ENCODE measurements at places on chromosomes 6 and 20.
A peak's percentile ranks its signal among the peaks of the same experiment; 100 is the strongest.

DNA sequence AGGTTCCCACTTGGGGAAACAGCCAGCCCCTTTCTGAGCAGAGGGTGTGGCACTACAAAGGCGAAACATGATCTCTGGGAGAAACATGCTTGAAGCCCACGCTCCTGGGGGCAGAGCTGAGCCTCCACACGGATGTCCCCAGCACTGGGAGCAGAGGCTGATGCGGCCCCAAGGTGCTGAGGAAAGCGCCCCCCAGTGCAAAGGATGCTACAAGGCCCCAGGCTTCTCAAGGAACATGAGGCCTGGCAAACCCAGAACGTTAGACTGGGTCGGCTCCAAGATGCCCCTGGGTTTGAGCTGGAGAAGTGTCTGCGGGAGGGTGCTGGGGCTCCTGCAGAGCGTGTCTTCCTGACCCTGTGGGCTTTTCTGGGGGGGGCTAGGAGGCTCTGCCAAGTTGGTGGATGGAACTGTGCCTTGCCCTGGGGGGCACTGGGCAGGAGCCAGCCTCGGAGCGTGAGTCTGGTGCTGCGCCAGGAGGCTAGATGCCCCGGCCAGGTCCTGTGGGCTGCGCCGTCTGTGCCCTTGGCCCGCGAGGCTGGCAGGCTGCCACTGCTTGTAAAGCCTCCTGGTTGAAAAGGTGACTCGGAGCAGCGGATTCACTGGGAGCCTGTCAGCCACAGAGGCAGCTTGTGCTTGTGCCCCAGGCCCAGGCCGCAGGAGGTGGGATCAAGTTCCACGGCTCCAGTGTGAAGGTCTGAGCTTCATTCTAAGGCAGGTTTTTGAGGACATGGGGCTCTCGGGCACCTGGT lies 8.1 kb downstream of the SYNJ2 start:
- DNase-seq = peak; percentile 72

- no peak for DNase-seq
Observed at GRCh38 chr6:8686077-8686476, 250.7 kb upstream of the SLC35B3 start.

- peak; percentile 90 for DNase-seq
Observed at GRCh38 chr6:134447883-134448387, 130.0 kb upstream of the SGK1 start.

GRCh38 chr6:143536461-143536865 lies 24.9 kb upstream of the FUCA2 start:
- peak; percentile 44 for DNase-seq

DNA sequence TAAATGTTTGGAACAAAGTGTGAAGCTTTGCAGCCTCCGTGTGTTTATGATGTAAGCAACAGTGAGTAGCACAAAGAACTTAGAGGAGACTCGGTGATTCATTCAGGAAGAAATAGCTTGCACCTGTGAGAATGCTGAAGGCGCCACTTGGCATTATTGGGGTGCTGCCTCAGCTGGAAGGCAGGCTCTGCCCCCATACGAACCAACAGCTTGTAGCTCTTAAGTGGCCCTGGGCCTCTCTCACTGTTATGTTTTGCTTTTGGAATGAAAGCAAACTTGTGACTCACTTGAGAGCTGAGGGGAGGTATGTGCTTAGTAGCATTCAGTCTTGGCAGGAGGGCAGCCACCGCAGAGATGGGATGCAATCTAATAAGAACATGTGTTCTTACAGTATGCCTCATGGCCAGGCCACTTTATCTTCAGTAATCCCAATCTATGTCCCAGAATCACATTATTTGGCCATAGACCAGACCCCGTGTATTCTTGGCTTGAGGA lies 310.7 kb downstream of the EYA4 start:
- DNase-seq = peak; percentile 97

GRCh38 chr6:38207375-38207774 lies 387.8 kb downstream of the ZFAND3 start:
- DNase-seq = no peak

GRCh38 chr6:7846966-7847818 lies 63.4 kb downstream of the TXNDC5 start:
- peak; percentile 76 for DNase-seq

DNA sequence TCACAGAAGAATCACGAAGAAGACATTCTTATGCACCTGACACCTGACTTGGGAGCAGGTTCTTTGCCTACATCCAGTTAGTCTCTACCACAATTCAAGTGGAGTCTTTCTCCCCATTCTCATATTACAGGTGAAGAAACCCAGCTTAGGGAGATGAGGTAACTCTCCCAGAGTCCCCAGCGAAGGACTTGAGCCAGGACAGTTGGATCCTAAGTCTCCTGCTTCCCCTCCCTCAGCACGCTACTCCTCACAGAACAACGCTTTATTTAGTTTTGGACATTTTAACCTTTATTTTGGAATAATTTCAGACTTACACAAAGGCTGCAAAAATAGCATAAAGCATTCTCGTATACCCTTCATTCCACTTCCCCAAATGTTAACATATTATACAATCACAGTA lies 824 bp upstream of the CSTL1 start:
- DNase-seq = no peak

GRCh38 chr6:169404828-169405227 lies 151.2 kb upstream of the THBS2 start:
- DNase-seq = no peak

DNA sequence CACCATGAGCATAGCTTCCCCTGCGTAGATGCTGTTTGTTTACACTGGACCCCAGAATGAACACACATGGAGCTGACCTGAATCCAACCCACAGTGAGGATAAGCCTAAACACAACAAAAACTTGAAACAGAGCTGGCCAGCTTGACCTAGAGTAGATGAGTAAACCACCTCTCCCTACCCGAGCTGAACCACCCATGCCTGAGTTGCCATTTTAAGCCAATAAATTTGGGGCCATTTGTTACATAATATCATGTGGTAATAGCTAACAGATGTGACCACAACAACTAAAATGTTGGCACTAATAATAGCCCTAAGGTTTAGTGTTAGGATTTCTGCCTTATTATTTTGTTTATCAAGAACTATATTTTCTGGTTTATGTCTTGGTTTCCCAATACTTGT lies 103.2 kb upstream of the GRIK2 start:
- DNase-seq = peak; percentile 72

- no peak for DNase-seq
Observed at GRCh38 chr6:73655341-73655917, 1.6 kb upstream of the SLC17A5 start.

DNA sequence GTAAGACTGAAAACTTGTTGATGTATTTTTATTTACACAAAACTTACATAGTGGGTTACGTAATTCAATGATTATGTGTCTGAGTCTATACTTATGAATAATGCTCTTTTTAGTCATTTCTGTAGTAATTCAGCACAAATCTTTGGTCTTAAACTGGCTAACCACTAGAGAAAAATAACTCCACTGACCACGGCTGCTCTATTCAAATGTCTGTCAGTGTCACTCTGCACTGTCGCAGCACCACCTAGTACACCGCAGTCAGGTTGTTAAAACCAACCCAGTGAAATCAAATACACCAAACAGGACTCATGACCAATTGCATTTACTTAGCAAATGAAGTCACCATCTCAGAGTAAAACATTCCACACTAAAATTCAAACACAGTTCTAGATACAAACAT lies 93.5 kb upstream of the CCDC28A start:
- DNase-seq = peak; percentile 7

- DNase-seq = no peak
Observed at GRCh38 chr6:14757418-14757817, 488.5 kb upstream of the JARID2 start.

DNA sequence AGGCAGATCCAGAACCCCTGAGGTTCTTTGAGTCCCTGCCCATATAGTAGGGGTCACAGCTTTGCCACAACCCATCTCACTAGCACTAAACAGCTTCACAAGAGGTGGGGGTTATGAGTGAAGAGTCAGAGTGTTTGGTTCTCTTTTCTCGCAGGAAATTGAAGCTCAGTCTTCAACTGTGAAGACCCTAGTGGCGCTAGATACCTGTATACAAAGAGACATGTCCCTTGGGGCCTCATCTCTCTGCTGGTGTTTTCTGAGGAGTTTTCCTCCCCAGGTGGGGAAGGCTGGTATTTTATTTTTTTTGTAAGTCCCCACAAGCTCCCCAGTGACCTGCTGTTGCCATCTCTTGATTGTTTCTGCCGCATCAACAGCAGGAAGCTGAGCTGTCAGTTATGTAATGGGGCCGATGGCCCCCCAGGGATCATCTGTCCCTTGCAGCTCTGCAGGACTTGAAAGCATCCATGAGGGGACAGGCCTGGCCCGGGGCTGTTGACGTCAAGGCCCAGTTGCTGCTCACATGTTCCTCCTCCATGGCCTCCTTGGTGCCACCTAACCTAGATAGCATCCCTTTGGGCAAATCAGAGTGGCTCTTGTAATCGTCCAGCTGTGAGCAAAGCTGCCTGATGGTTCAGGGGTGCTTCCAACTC lies 23.1 kb downstream of the STK35 start:
- DNase-seq = no peak

GRCh38 chr20:38454556-38455473 lies 17.8 kb upstream of the RALGAPB start:
- no peak for DNase-seq

- DNase-seq = peak; percentile 18
Observed at GRCh38 chr6:123925350-123925749, 121.7 kb downstream of the NKAIN2 start.

GRCh38 chr6:50112981-50113857 lies 63.5 kb upstream of the DEFB112 start:
- DNase-seq = no peak

GRCh38 chr6:13308332-13308731 lies 20.0 kb downstream of the TBC1D7 start:
- DNase-seq = no peak

- DNase-seq = no peak
Observed at GRCh38 chr6:108739496-108740330, 108.5 kb upstream of the ARMC2 start.

Data from foreskin fibroblast (primary cell).